Heart left ventricle (tissue), 16 donors: ENCODE measurements at places on chromosomes 3 and 15. TPM values are rescaled to one million over a fixed set of nuclear protein-coding genes. Genes with fewer than 3 reads are reported as not detected.
A peak's percentile ranks its signal among the peaks of the same experiment; 100 is the strongest.

- no peaks in the 10 kb centered on the region for H3K36me3 ChIP-seq
- DNase-seq = no peak
- H3K4me3 ChIP-seq = no peak overlapping the region
These were observed 24.9 kb downstream of the ZMAT3 start for GRCh38 chr3:179046497-179047353.

GRCh38 chr3:181212271-181212670, 222.7 kb upstream of the DNAJC19 start:
- no peak overlapping the region for H3K4me3 ChIP-seq
- no peaks in the 10 kb centered on the region for H3K4me1 ChIP-seq
- H3K36me3 ChIP-seq = no peaks in the 10 kb centered on the region
- no peaks in the 10 kb centered on the region for H3K27me3 ChIP-seq
- no peak for DNase-seq

DNA sequence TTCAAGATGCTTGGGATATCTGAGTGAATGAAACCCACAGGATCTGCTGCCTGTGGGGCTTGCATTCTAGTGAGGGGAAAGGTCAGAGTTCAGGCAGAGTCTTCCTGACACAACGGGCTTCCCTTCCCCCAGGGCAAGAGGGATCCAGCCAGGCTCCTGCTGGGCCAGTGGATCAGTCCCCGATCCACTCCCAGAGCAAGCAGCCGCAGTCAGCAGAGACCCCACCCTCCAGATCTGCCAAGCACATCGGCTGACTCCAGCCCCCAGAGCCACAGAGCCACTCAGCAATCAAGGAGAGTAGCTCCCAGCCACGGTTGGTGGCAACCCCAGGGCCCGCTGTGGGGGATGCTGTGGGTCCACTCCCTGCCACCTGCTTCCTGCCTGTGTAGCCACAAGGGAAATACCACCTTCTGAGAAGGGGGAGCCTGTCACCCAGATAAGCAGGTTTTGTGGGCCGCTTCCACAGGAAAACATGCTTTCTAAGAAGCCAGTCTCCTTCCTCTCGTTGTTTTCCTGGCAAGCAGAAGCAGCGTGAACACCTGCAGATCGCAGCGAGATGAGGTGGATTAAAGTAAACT, 44.9 kb downstream of the CPN2 start:
- no peak for DNase-seq
- H3K36me3 ChIP-seq = no peaks in the 10 kb centered on the region
- H3K4me3 ChIP-seq = no peak overlapping the region
- H3K4me1 ChIP-seq = peaks cover 4% of the 10 kb centered on the region

- DNase-seq = no peak
- H3K4me1 ChIP-seq = no peaks in the 10 kb centered on the region
- H3K4me3 ChIP-seq = no peak overlapping the region
- H3K27me3 ChIP-seq = no peaks in the 10 kb centered on the region
- H3K36me3 ChIP-seq = no peaks in the 10 kb centered on the region
- H3K27ac ChIP-seq = no peak overlapping the region
These were observed 58.2 kb downstream of the PCSK6 start for GRCh38 chr15:101431301-101431700.

DNA sequence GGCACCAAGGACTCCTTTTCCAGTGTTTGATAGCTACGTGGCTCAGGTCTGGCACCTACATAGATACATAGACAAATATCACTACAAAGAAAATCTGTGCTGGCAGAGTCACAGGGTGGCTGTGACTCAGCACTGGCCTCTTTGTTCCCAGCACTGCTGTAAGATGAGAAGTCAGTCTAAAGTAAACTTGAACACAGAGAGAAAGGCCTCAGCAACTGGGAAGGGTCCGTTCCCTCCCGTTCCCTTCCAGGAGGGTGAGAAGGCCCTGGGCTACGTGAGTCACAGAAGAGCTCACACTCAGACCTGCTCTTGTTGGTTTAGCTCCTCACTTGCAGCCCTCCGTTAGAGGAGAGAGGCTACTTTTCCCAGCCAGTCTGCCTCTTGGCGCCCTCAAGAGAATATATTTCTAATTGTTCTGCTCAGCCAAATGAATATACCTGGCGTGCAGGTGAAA, 23.1 kb downstream of the ANXA2 start:
- peak overlapping the region; percentile 92 for H3K27ac ChIP-seq
- no peaks in the 10 kb centered on the region for H3K27me3 ChIP-seq
- peaks cover 40% of the 10 kb centered on the region for H3K36me3 ChIP-seq
- DNase-seq = peak; percentile 65
- H3K4me1 ChIP-seq = peaks cover 85% of the 10 kb centered on the region
- no peak overlapping the region for H3K4me3 ChIP-seq

SLC51A gene
- total RNA-seq = not detected

EXD1 gene
- not detected for total RNA-seq

SLC27A2 gene
- 0.12 TPM for total RNA-seq

SPRED1 gene
- 9.7 TPM for total RNA-seq
